ENCODE measurements at places on chromosomes 6 and 20.

GRCh38 chr6:13263669-13264068 lies 64.7 kb downstream of the TBC1D7 start:
- no peak for DNase-seq

DNA sequence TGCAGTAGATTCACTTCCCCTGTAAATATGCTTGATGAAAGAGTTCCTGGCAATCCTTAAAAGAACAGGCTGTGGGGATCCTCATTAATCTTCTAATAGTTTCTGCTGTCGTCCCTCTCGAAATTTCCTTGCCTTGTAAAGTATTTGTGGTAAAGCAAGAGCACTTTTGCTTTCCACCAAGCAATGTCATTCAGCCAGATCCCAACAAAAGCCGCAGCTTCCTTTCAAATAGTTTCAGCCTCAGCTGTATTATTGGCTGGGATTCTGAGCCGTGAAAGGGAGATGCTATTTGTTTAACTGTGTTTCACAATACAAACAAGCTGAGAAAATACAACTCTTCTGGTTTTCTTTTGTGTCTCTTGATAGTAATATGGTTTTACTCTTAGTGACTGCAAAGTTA lies 48.9 kb upstream of the EPHA7 start:
- no peak for DNase-seq

DNA sequence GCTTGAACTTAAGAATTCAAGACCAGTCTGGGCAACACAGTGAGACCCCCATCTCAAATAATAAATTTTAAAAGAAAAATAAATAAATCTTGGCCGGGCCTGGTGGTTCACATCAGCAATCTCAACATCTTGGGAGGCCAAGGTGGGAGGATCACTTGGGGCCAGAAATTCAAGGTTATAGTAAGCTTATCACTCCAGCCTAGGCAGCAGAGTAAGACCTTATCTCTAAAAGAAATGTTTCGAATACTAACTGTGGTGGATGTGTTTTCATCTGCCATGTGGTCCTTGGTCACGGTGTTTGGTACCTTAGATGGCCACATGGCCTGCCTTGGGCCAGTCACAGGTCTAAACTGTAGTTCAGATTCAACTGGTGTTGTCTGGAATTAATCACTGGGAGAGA lies 5.8 kb downstream of the UBE2C start:
- no peak for DNase-seq

DNA sequence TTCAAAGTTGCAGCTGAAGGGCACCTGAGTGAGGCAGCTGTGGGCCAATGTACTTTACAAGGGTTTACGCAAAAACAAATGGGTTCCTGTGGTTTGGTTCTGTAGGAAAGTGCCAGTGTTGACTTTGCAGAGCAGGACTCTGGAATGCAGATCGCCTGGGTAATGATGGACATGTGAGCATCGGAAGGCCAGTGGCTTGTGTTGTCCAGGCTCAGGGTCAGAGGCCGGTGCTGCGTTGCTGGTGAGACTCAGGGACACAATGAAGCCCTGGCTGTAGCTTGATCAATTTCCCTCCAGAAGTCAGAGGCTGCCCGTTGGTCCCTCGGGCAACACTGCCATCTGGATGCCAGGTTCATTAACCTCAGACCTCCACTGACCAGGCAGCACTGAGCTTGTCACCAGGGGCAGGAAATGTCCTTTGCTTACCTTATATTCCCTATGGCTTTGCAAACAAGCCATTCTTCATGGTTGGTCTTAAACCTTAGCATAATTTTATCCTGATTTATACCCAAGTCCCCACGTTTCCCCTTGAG lies 753.4 kb downstream of the QKI start:
- no peak for DNase-seq

GRCh38 chr6:116206231-116206903 lies 47.5 kb downstream of the TSPYL4 start:
- no peak for DNase-seq

GRCh38 chr6:99334526-99335127 lies 14.8 kb downstream of the FAXC start:
- no peak for DNase-seq

All from GM18507 (cell line).